ENCODE measurements at places on chromosomes 1 and 21.

- DNase-seq, result no peak
Measured at GRCh38 chr1:39609618-39610331, 29.7 kb downstream of the HEYL start.

DNA sequence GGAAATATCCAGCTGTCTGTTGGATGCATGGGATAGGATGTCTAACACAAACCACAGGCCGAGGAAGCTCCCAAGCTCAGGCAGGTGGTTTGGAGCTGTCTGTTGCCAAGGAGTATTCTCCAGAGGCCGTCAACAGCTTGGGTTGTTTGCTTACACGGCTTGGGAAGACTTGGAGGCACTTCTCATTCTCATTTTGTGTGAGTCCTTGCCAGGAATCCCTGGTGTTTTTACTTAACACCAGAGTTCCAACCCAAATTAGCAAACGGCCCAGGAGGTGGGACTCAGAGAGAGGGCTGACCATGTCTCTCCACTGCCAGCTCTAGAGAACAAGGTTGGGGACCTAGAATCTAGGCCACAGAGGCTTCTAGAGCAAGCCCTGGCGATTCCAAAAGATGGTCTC lies 72.7 kb upstream of the FAM20B start:
- no peak for DNase-seq

GRCh38 chr1:27136236-27136551 lies 18.7 kb downstream of the SLC9A1 start:
- no peak for DNase-seq

GRCh38 chr21:38075833-38076587 lies 159.8 kb upstream of the KCNJ6 start:
- DNase-seq, result no peak

DNA sequence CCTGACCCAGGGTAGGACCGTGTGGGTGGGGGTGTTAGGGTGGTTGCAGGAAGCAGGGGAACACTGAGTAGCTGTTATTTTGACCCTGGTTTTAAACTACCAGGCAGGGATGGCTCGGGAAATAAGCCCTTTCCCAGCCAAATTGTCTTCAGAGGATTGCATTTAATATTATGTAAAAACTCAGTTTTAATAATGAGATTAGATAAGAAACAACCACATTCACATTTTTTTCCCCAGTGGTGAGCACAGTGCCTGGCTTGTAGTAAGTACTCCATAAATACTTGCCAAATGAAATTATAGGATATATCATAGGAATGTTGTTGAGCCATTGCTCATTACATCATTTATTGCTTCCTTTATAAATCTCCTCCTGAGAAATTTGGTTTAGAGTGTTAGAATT lies 3.1 kb upstream of the ACP6 start:
- DNase-seq, result no peak

DNA sequence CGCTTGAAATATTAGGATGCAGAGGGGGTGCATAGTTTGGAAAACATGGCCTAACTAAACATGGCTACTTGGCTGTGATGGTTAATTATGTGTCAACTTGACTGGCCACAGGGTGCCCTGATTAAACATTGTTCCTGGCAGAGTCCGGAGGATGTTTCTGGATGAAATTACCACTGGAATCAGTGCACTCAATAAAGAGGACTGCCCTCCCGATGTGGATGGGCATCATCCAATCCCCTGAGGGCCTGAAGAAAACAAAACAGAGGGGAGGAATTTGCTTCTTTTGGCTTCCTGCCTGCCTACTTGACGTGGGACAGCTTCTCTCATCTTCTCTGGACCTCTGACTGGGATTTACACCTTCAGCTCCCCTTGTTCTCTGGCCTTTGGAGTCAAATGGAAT lies 79.1 kb upstream of the KCNE2 start:
- no peak for DNase-seq

DNA sequence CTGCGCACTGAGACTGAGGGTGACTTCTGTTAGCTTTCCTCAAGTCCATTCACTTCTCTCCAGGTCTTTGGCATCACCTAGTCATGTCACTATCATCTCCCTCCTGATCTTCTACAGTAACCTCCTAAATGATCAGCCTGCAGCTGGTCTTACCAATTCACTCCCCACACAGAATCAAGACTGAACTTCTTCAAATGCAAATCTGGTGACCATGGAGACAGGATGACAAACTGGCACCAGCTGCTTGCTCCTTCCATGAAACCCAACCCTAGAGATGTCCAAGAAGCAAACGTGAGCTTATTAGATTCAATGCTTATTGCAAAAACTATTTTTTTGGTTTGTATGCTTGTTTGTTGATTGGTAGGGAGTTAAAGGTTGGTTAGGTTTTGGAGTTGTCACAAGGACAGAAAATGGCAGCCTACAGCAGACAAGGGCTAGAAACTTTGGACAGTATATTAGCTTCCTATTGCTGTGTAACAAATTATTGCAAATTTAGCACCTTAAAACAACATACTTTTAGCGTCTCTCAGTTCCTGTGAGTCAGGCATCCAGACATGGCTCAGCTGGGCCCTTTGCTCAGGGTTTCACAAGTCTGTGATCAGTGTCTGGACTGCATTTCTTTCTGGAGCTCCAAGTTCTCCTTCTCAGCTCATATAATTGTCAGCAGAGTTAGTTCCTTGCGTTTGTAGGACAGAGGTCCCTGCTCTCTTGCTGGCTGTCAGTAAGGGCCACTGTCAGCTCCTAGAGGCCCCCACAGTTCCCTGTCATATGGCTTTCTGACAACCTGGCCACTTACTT lies 53.3 kb upstream of the GJA8 start:
- no peak for DNase-seq

GRCh38 chr1:88985032-88985431 lies 7.4 kb downstream of the KYAT3 start:
- DNase-seq, result no peak

DNA sequence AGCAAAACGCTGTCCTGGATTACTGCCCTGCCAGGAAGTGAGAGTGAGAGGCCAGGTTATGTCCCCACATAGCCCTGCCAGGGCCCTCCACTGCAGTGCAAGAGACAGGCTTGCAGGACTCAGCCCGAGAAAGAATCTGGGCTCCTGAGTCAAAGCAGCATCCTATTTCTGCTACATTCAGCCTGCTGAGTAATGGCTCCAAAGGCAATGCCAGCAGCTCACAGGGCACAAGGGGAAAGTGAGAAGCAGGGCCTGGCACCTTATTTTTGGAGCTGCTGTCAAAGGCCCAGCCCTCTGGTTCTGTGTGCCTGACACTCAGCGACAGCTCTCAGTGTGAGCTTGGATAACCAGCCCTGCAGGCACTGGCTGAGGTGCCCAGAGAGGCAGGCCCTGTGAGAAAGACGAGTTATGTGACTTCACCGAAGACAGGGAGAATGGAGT lies 83.9 kb downstream of the DTL start:
- DNase-seq, result no peak

DNA sequence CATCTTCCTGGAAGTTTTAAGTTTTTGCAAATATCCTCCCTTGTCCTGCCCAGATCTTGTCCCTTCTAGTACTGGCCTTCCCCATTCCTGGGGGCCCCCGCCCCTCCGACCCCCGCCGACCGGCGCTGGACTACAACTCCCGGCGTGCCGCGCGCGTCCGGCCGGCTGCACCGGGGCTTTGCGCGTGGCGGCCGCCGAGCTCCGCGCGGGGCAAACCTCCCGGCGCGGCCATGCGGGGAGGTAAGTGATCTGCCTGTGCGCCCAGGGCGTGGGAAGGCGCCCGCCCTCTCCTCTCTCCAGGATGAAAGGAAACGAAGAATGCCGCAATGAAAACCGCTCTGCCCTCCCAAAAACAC lies 3.2 kb upstream of the SAMD13 start:
- DNase-seq, result peak; percentile 4

GRCh38 chr1:116735246-116735645 lies 19.0 kb upstream of the CD2 start:
- no peak for DNase-seq

- DNase-seq, result no peak
Measured at GRCh38 chr1:93078638-93078985, 471 bp upstream of the MTF2 start.

GRCh38 chr1:71738256-71738655 lies 544.1 kb downstream of the NEGR1 start:
- DNase-seq, result no peak

DNA sequence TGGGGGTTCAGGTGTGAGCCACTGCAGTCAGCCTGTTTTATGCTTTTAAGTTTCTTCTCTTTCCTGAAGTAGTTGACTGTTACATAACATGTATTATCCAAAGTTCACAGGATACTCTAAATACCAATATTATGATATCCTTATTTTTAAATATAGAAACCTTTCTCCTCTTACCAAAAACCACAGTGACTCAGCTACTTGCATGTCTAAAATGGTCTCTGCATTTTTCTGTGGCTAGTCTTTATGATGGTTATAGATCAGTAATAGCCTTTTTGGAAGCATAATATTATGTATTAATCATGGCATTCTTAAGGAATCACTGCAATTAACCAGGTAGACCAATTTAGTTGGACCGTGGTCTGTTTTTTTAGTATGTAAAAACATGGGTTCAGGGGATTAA lies 210.8 kb upstream of the CACYBP start:
- DNase-seq, result no peak

DNA sequence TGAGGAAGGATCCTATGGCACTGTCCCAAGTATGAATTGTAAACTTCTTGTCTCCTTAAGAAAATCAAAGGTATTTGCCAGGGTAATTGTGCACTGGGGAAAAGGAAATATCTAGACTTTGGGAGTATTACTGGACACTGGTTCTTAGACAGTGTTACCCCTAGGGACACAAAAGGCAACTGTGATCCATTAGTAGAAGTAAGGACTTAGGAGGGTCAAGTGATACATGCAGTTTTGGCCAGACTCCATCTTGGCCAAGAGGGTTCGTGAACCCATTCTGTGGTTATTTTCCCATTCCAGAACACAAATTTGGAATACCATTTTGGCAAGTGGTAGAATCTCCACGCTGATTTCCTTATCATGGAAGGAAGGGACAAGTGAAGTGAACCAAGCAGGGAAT lies 98.1 kb downstream of the TM2D1 start:
- DNase-seq, result no peak

DNA sequence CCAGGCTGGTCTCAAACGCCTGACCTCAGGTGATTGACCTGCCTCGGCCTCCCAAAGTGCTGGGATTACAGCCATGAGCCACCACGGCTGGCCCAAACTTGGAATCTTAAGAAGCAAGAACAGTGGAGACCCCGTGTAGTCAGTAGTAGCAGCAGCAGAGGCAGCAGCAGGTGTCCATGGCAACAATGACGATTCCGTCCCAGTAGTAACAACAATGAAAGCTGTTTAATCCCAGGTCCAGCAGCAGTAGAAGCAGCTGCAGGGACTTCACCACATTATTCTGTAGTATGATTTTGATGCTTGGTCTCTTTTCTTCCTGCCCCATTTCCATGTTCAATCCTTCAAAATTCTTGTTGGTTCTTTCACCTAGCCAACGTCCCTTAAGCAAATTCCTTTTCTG lies 69.6 kb upstream of the KCTD3 start:
- DNase-seq, result no peak

DNA sequence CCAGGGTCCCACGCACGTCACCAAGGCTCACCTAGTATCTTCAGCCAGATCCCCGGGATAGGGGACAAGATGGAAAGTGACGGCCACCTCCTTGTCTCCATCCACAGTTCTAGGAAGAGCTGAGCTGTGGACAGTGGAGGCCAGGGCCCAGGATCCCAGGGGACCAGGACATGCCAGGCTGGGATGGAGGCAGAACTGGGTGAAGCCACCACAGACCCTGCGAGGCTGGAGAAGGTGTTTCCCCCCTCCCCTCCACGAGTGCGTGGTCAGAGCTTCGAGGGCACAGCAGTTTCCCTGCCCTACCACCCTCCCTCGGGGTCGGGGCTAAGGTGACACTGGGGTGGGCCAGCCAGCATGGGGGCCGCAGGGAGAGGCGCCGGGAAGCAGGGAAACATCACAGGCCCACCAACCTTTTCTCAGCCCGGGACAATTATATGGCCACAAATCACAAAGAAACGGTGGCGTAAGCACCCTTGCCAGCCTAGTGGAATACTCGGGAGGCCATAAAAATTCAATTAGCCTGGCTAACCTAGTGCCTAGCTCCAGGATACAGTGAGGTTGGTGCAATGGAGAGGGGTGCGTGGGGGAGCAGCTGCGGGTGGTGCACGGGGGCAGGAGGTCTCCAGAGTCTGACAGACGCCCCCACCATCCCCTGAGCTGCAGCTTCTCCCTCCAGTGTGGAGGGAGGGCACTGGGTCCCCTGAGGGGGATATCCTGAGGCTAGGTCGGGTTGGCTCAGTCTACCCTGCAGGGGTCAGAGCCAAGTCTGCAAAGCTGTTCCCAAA lies 13.4 kb downstream of the DRAXIN start:
- no peak for DNase-seq

DNA sequence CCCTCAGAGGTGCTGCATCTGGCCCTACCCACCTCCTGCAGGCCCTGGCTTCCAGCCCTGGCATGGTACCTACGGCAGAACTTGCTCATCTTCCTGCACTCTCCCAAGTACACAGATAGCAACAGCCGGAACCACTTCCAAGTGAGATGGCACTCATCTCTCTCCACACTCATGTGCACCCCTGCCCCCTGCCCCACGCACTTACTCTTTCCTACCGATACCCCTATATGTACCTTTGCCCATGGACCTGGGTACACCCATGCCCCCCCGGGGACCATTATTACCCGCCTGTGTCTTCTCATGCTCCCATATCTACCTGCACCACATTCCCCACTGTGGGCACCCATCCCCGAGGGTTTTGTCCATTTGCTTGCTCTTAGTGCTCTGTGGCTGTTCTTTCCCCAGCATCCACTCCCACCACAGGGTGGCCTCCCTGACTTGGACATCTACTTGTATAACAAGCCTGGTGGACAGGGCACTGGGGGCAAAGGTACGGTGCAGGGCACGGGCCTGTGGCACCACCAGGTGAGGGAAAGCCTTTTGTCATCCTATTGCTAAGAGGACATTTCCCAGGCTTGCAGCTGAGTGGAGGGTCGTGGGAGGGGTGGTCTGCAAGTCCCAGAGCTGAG lies 14.7 kb downstream of the HYI start:
- DNase-seq, result no peak

GRCh38 chr1:166083887-166084286 lies 82.9 kb downstream of the FAM78B start:
- no peak for DNase-seq

- no peak for DNase-seq
Measured at GRCh38 chr1:107692580-107693345, 272.2 kb downstream of the VAV3 start.

GRCh38 chr1:154578058-154578418 lies 10.5 kb downstream of the CHRNB2 start:
- DNase-seq, result no peak

DNA sequence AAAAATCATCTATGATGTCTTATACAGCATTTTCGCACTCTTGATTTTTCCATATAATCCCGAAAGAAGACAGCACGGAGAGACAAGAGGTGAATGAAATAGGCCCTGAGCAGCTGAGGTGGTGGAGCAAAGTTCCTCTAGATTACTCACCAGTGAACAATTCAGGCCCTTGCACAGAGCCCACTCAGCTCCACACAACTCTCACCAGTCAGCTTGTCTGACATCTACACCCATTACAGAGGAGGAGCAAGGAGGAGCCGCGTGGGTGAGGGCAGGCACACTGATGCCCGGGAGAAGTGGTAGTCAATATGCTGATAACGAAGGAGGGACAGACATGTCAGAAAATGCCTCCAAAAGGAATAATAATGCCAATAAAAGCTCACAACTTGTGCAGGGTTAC lies 59.9 kb downstream of the DNM3 start:
- DNase-seq, result no peak

All from cerebellar nuclear complex (tissue), 1 donor.